Activated CD8-positive, alpha-beta memory T cell treated with anti-CD3 and anti-CD28 coated beads, Interleukin-2, amount 10 ng/mL, durations not matched to agents 7 days and 5 days (primary cell): ENCODE measurements at places on chromosomes 2 and 18. TPM values are rescaled to one million over a fixed set of nuclear protein-coding genes. Genes with fewer than 3 reads are reported as not detected.

CFAP65 gene
- not detected for total RNA-seq

CAPG gene
- 211 TPM for total RNA-seq

ELOA2 gene
- not detected for total RNA-seq

IL37 gene
- total RNA-seq: not detected

DLGAP1 gene
- not detected for total RNA-seq

RBM44 gene
- 0.42 TPM for total RNA-seq

TMEM247 gene
- not detected for total RNA-seq

- H3K4me3 ChIP-seq: peak overlapping the region; percentile 92
- DNase-seq: peak; percentile 86
- H3K27me3 ChIP-seq: no peaks in the 10 kb centered on the region
- peaks cover 44% of the 10 kb centered on the region for H3K36me3 ChIP-seq
- peaks cover 71% of the 10 kb centered on the region for H3K4me1 ChIP-seq
These were observed 1.7 kb downstream of the NCK2 start for GRCh38 chr2:105746177-105747080.

- no peak overlapping the region for H3K4me3 ChIP-seq
- no peaks in the 10 kb centered on the region for H3K36me3 ChIP-seq
- H3K4me1 ChIP-seq: no peaks in the 10 kb centered on the region
- peaks cover 5% of the 10 kb centered on the region for H3K27me3 ChIP-seq
These were observed 127.9 kb downstream of the EVA1A start for GRCh38 chr2:75432761-75433361.

GRCh38 chr18:31329787-31330438, 12.0 kb downstream of the DSG1 start:
- no peak overlapping the region for H3K4me3 ChIP-seq
- no peaks in the 10 kb centered on the region for H3K4me1 ChIP-seq
- no peak overlapping the region for H3K27ac ChIP-seq
- H3K27me3 ChIP-seq: no peaks in the 10 kb centered on the region
- DNase-seq: no peak

- H3K4me3 ChIP-seq: no peak overlapping the region
- H3K27me3 ChIP-seq: no peaks in the 10 kb centered on the region
- DNase-seq: no peak
- peaks cover 2% of the 10 kb centered on the region for H3K4me1 ChIP-seq
- H3K36me3 ChIP-seq: no peaks in the 10 kb centered on the region
These were observed 118.8 kb upstream of the PDE1A start for GRCh38 chr2:182545420-182546167.

DNA sequence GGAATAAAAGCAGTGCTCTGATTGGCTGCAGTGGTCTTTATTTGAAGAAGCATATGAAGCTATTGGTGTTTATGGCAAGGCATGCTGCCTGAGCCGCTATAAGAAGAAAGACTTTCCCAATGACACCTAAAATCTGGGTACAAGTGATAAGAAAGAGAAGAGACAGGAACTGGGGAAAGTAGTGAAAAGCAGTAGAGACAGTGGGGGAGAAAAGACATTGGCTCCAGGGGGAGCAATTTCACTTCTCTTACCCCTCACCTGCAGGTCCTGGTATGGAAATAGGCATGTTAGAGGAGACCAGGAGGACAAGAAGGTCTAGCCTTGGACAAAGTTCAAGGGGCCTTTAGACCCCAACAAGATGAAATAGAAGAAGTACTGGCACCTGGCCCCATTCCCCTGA, 47.1 kb downstream of the PLCL1 start:
- DNase-seq: no peak
- no peak overlapping the region for H3K27ac ChIP-seq
- H3K36me3 ChIP-seq: no peaks in the 10 kb centered on the region
- no peaks in the 10 kb centered on the region for H3K4me1 ChIP-seq
- no peak overlapping the region for H3K4me3 ChIP-seq

- peaks cover 31% of the 10 kb centered on the region for H3K4me1 ChIP-seq
- no peaks in the 10 kb centered on the region for H3K27me3 ChIP-seq
- peaks cover 1% of the 10 kb centered on the region for H3K36me3 ChIP-seq
- peak overlapping the region; percentile 96 for H3K4me3 ChIP-seq
These were observed 1.3 kb downstream of the TMEM131 start for GRCh38 chr2:97994476-97994875.

GRCh38 chr18:39435209-39435608, 1869.6 kb upstream of the CELF4 start:
- no peak overlapping the region for H3K27ac ChIP-seq
- no peaks in the 10 kb centered on the region for H3K27me3 ChIP-seq
- no peak overlapping the region for H3K4me3 ChIP-seq
- no peaks in the 10 kb centered on the region for H3K4me1 ChIP-seq

GRCh38 chr2:212193056-212193455, 345.5 kb downstream of the ERBB4 start:
- H3K4me1 ChIP-seq: no peaks in the 10 kb centered on the region
- no peak for DNase-seq
- H3K4me3 ChIP-seq: no peak overlapping the region
- H3K36me3 ChIP-seq: no peaks in the 10 kb centered on the region

DNA sequence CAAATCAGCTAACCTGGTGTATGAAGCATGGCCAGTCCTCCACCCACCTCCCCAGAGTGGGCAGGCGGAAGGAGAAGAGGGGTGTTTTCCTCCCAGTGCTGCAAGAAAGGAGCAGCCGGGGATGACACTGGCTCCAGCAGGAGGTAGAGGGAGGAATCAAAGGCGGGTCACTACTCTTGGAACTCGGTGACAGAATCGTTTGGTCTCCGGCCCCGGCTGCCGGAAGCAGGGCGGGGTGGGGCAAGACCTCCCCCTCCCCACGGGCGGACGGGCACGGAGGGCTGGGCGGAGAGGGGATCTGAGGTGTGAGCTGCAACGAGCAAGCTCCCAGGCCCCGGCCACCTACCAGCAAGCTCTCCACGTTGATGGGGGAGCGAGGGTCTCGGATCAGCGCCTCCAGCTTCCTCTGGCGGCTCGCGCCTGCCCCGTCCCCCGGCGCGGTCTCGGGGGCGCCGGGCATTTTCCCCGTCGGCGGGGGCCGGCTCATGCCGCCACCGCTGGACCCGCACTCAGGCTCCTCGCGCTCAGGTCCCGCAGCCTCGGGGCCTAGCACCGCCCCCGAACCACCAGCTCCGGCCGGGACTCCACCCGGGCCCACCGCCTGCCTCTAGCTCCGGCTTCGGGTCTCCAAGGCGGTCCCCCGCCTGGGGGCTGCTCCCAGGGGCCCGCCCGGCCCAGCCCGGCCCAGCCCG, 640 bp downstream of the ROCK2 start:
- H3K4me1 ChIP-seq: peaks cover 22% of the 10 kb centered on the region
- peak; percentile 64 for DNase-seq
- peaks cover 8% of the 10 kb centered on the region for H3K27me3 ChIP-seq
